ENCODE measurements at places on chromosomes 1 and 21.

GRCh38 chr21:26836528-26836927, 8.7 kb downstream of the ADAMTS1 start:
- no peak for DNase-seq
- H3K36me3 ChIP-seq: peaks cover 2% of the 10 kb centered on the region
- H3K4me3 ChIP-seq: no peak overlapping the region
- peaks cover 51% of the 10 kb centered on the region for H3K27me3 ChIP-seq
- H3K27ac ChIP-seq: no peak overlapping the region

DNA sequence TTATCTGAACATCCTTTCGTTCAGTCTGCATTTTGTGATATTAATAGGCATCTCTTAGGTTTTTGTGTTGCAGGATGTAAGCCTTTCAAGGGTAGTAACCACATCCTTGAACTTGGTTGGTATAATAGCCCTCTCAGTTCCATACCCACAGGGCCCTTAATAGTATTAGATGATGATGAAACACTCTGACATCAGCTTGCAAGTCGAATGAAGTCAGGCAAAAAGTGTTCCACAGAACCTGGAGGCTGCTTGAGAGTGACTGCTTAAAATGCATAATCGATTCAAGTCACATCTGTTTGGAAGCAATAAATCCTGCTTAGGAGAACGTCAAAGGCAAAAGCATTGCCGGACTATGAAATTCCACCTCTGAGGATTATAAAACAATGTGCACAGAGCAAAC, 415.6 kb upstream of the KAZN start:
- no peak overlapping the region for H3K27ac ChIP-seq
- peaks cover 12% of the 10 kb centered on the region for H3K27me3 ChIP-seq
- DNase-seq: no peak
- no peaks in the 10 kb centered on the region for H3K4me1 ChIP-seq

DNA sequence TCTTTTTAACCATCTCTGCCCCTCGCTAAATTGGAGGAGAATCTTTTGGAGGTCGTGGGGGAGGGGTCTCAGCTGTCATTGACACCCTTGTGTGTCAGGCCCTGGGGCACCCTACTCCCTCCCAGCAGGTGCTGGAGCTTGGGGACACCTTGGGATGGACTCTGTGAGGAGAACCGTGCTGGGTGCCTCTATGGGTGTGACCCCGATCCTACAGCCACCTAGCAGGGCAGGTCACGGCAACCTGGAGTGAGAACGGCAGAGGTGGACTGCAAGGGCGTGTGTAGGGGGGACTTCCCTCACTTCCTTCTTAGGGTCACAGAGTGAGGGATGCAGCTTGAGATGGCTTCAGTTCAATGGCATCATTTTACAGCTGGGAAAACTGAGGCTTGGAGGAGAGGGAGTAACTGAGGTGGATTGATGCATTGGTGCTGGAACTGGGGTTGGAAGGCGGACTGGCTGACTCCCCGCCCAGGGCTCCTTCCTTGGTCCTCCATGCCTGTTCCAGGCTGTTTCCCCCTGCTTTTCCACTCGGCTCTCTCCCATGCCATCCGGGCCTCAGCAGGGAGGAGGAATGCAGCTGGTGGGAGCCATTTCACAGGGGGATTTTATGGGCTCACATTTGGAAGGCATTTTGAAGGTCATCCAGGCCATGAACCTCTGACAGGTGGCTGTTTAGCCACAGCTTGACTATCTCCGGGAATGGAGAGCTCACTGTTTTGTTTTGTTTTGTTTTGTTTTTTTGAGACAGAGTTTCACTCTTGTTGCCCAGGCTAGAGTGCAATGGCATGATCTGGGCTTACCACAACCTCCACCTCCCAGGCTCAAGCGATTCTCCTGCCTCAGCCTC, 18.8 kb upstream of the ARHGEF10L start:
- DNase-seq: no peak
- no peak overlapping the region for H3K27ac ChIP-seq
- peaks cover 3% of the 10 kb centered on the region for H3K36me3 ChIP-seq
- H3K4me1 ChIP-seq: no peaks in the 10 kb centered on the region

DNA sequence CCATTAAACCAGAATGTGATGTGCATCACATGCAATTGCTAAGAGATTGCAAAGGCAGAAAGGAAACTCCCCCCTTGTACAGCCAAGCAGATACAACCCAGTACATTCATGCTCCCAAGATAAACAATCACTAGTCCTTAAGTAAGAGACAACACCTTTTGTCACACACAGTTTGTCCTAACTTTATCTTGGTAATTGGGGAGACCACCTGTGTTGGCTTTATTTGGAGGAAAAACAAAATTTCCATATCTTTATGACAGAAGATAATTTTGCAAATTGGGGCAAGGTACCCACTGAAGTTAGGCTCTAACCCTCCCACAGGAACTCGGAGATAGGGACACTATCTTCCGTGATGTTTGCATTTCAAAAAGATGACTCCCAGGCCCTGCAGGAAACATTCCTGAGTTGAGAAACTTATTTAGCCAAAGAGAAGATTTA, 175.0 kb upstream of the TNR start:
- no peak overlapping the region for H3K4me3 ChIP-seq
- H3K27me3 ChIP-seq: no peaks in the 10 kb centered on the region
- no peak overlapping the region for H3K27ac ChIP-seq
- no peaks in the 10 kb centered on the region for H3K4me1 ChIP-seq

GRCh38 chr1:115041654-115042053, 12.0 kb downstream of the TSHB start:
- peaks cover 2% of the 10 kb centered on the region for H3K36me3 ChIP-seq
- no peaks in the 10 kb centered on the region for H3K4me1 ChIP-seq
- no peaks in the 10 kb centered on the region for H3K27me3 ChIP-seq
- H3K4me3 ChIP-seq: no peak overlapping the region

DNA sequence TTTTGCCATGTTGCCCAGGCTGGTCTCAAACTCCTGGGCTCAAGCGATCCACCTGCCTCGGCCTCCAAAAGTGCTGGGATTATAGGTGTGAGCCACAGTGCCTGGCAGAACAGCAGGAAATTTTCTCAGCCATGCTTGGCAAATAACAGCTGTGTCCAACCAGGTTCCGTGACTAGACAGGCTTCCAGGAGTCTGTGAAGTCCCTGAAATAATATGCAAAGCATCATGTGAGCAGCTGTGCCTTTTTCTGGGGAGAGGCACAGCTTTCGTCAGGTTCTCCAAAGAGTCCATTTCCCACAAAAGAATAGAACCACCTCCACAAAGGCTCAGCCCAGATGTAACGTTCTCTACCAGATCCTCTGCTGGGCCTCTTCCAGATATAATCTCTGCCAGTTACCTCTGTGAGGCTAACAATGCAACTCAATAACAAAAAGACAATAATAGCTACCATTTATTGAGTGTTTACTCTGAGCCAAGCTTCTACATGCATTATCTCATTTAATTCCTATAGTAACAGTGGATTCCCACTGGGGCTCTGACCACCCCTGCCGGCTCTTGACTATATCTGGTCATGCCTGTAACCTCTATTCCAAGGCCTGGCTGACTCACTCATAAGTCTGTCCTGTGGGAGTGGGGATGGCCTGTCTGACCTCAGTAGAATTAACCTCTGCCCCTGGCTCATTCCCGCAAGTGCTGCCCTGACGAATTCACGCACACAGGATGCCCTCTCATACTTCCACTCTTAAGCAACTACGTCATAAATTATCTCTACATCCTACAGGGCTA, 4.0 kb upstream of the NKAIN1 start:
- peaks cover 22% of the 10 kb centered on the region for H3K27me3 ChIP-seq
- DNase-seq: no peak
- H3K4me3 ChIP-seq: no peak overlapping the region
- H3K36me3 ChIP-seq: peaks cover 9% of the 10 kb centered on the region
- no peak overlapping the region for H3K27ac ChIP-seq
- H3K4me1 ChIP-seq: peaks cover 7% of the 10 kb centered on the region

GRCh38 chr1:3891329-3891865, 8.7 kb downstream of the C1orf174 start:
- H3K36me3 ChIP-seq: no peaks in the 10 kb centered on the region
- no peak for DNase-seq

- no peak overlapping the region for H3K27ac ChIP-seq
- H3K27me3 ChIP-seq: peaks cover 12% of the 10 kb centered on the region
- H3K36me3 ChIP-seq: peaks cover 4% of the 10 kb centered on the region
- no peak for DNase-seq
- H3K4me1 ChIP-seq: peaks cover 7% of the 10 kb centered on the region
Measured at GRCh38 chr21:44603109-44603875, 2.9 kb downstream of the KRTAP10-7 start.

- H3K4me3 ChIP-seq: peak overlapping the region; percentile 86
- H3K36me3 ChIP-seq: peaks cover 3% of the 10 kb centered on the region
- no peaks in the 10 kb centered on the region for H3K27me3 ChIP-seq
- peaks cover 22% of the 10 kb centered on the region for H3K4me1 ChIP-seq
Measured at GRCh38 chr1:161099090-161099802, 1.1 kb downstream of the KLHDC9 start.

DNA sequence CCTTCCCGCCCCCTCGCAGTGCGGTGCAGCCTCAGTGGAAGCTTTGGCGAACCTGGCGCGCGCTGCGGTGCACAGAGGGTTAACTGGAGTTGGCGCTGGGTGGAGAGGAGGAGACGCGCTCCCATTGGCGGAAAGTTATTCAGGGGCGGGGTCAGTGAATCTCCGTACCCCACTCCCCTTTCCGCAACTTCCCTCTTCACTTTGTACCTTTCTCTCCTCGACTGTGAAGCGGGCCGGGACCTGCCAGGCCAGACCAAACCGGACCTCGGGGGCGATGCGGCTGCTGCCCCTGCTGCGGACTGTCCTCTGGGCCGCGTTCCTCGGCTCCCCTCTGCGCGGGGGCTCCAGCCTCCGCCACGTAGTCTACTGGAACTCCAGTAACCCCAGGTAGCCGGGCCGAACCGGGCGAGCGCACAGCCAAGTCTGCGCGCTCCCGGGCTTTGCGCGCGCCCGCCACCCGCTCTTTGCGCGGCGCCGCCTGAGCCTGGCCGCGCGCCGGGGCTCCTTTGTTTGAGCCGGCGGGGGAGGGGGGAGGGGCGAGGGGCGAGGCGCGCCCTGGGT, at the start of gene EFNA4:
EFNA4 (plus strand) TSS at position 191 of the 561 bp plus-strand sequence; CDS start at position 275, 84 bp downstream.
- H3K4me1 ChIP-seq: peaks cover 27% of the 10 kb centered on the region
- H3K4me3 ChIP-seq: peak within 1 kb of the TSS; percentile 98
- peak within 1 kb of the TSS; percentile 81 for H3K27ac ChIP-seq
- no peaks in the 10 kb centered on the region for H3K27me3 ChIP-seq
- DNase-seq: peak; percentile 75

GRCh38 chr1:201254625-201255478, 28.5 kb upstream of the PKP1 start:
- H3K4me3 ChIP-seq: no peak overlapping the region
- peaks cover 26% of the 10 kb centered on the region for H3K27me3 ChIP-seq
- DNase-seq: peak; percentile 64
- H3K36me3 ChIP-seq: no peaks in the 10 kb centered on the region
- H3K4me1 ChIP-seq: peaks cover 4% of the 10 kb centered on the region

DNA sequence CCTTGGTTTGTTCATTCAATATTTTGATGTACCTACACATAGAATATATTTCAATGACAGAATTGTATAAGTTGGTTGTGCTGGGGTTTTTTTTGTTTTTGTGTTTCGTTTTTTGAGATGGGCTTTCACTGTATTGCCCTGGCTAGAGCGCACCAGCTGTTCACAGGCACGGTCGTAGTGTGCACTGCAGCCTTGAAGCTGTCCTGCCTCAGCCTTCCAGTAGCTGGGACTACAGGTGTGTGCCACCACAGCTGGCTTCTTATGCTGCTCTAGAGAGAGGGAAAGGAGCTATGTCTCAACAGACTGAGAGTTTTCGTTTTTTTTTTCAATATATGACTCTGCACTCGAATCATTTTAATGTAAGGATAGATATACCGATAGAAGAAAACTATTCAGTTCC, 102.6 kb downstream of the NTNG1 start:
- H3K4me1 ChIP-seq: no peaks in the 10 kb centered on the region
- no peak for DNase-seq
- H3K4me3 ChIP-seq: no peak overlapping the region

DNA sequence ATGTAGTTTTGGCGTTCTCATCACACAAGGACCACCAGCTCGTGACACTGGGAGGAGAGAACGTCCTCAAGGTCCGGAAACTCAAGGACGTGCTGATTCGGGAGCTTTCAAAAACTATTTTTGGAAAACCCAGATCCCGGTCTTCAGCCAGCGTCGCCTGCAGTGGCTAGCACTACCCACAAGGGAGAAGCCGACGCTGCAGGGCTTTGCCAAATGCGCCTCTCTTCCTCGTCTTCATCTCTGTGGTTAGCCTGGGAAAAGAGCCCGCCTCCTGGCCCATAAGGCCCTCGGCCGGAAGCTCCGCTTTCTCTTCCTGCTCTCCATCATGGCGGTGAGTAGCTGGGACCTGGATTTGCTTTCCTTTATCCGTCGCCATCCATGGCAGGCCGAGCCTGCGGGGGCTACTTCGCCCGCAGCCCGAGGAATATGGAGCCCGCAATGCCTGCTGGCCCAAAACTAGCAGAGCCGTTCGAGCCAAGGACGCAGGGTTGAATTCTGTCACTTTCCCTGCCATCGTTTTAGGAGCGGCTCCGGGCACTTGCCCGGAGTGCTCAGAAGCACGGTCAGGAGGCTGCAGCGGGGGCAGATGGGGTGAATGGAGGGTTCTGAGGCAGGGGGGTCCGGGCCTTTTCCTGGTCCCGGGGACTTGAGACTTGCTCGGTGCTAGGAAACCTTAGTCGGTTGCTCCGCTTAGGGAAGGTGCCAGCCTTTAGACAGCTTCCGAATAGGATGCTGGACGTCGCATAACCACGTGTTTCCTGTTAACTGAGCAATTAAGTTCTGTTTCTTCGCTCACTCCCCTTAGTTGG, at the start of gene RPL11:
RPL11 (plus strand) TSS at position 308 of the 809 bp plus-strand sequence; CDS start at position 326, 18 bp downstream.
- peak within 1 kb of the TSS; percentile 94 for H3K27ac ChIP-seq
- no peaks in the 10 kb centered on the region for H3K27me3 ChIP-seq
- peak; percentile 68 for DNase-seq
- H3K4me1 ChIP-seq: peaks cover 39% of the 10 kb centered on the region
- peaks cover 8% of the 10 kb centered on the region for H3K36me3 ChIP-seq

GRCh38 chr21:38303300-38303699, 46.5 kb downstream of the KCNJ15 start:
- peaks cover 15% of the 10 kb centered on the region for H3K27me3 ChIP-seq
- no peak overlapping the region for H3K27ac ChIP-seq
- no peak for DNase-seq
- H3K4me1 ChIP-seq: peaks cover 4% of the 10 kb centered on the region
- H3K4me3 ChIP-seq: no peak overlapping the region

- H3K36me3 ChIP-seq: peaks cover 11% of the 10 kb centered on the region
- H3K4me3 ChIP-seq: no peak overlapping the region
- DNase-seq: no peak
- H3K27ac ChIP-seq: no peak overlapping the region
- no peaks in the 10 kb centered on the region for H3K4me1 ChIP-seq
- H3K27me3 ChIP-seq: no peaks in the 10 kb centered on the region
Measured at GRCh38 chr1:243580072-243580471, 270.0 kb downstream of the AKT3 start.

DNA sequence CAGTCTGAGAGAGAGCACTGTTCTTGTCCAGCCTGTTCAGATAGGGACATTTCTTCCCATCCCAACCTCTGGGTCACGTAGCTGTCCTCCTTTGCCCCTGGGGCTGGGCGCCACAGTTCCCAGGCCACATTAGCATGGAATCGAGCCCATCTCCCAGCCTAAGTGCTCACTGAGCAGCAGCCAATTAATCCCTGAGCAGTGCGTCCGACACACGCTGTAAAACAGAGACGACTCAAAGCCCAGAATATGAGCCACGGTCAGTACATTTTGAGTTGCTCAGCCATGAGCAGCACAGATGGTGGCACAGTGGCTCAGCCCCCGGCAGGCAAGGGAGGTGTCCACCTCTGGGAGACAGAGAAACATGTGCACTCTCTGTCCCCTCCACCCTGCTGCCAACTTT, 267.4 kb downstream of the NPHP4 start:
- peaks cover 30% of the 10 kb centered on the region for H3K27me3 ChIP-seq
- H3K36me3 ChIP-seq: no peaks in the 10 kb centered on the region
- no peak overlapping the region for H3K4me3 ChIP-seq
- DNase-seq: no peak

Measured in T-helper 17 cell (primary cell).